ENCODE measurements at places on chromosomes 4 and X.

GRCh38 chrX:38627683-38628082 is 66.3 kb downstream of the TSPAN7 start:
- DNase-seq = peak; percentile 29

- DNase-seq = peak; percentile 40
These were observed 3.1 kb downstream of the MAMLD1 start for GRCh38 chrX:150365990-150366911.

- no peak for DNase-seq
These were observed 257.8 kb downstream of the DHRSX start for GRCh38 chrX:2242980-2243379.

DNA sequence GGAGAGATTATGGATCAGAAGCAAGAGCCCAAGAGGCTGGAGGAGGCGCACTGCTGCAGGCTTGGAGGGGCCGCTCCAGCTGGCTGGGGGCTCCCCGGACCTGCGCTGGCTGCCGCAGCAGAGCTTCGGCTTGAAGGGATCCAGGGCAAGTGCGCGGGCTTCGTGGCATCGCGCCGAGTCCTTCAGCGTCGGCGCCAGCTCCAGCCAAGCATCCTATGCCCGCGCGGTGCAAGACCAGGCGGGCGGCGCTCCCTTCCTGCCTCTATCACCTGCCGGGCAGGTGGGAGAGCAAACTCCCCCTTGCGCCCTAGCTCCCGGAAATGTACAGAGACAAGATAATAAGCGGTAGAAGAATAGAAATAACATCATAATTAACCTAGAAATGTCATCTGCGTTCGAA is 10.5 kb upstream of the UCP1 start:
- DNase-seq = no peak

- peak; percentile 70 for DNase-seq
These were observed 4.6 kb upstream of the KANTR start for GRCh38 chrX:53089224-53089842.

- peak; percentile 34 for DNase-seq
These were observed 127.3 kb downstream of the NEK1 start for GRCh38 chr4:169485086-169485485.

Data from iris pigment epithelial cell (primary cell).